ENCODE measurements at places on chromosomes 1 and 21.

DNA sequence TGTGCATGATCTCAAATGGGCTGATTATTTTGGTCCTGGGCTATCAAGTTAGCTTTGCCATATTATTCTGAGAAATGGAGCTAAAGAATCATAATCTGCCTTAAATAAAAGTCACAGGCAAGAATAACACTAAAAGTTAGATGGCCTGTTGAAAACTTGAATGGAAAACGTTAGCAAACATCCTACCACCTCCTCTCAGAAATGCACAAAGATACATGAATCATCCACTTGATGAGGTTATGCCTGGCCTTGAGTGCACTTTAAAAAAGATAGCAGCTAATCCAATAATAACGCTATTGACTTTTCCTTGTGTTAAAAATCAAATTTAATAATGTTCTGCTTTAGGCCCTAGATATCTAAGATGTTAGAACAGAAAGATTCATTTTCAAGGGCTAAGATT, 108.0 kb downstream of the KCNJ6 start:
- no peak for DNase-seq

DNA sequence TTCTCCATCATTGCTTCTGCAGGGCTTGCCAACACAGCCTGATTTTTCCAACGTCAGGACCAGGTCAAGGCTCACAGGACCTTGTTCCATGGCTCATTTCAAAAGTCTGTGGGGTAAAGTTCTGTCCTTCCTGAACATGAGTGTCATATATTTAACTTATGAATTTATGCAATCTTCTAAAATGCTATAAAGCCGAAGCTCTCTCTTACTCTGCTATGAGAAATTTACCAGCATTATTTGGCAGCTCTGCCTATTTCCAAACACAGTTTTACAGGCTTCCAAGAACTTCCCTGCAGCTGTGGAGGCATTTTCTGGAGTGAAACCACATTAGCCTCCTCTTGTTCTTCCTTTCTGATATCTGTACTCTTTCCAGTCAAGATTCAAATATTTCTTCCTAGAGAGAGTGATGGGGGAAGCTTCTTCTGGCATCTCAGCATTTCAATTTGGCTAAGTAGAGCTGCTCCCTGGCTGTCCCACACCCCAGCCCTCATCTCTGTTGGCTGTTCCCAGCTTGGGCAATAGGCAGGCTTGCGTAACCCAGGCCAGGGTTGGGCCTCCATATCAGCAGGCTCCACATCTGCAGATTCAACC, 15.6 kb upstream of the HMGCS2 start:
- DNase-seq, result no peak

GRCh38 chr1:209672705-209673630, 2.2 kb upstream of the G0S2 start:
- DNase-seq, result no peak

DNA sequence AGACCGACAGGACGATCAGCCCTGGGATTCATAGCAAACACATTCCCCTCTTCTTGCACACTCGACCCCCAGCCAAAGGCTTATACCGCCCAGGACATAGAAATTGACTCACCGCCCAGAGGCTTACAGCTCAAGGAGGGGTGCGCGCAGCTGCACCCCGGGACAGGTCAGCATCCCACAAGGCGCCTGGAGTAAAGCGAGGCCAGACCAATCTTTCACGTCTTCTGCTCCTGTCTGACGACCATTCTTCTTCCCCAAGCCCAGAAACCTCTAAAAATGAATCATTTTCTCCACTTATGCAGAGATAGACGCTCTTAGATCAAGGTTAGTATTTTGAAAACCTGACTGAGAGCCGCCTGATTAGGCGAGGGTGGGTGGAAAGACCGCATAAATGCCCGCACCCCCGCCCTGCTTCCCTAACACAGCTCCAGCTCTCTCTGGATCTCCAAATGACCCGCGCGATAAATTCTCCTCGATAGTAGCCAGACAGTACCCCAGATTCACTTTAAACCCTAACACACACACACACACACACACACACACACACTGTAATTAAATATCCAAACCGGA, 1.9 kb upstream of the LHX8 start:
- DNase-seq, result no peak

DNA sequence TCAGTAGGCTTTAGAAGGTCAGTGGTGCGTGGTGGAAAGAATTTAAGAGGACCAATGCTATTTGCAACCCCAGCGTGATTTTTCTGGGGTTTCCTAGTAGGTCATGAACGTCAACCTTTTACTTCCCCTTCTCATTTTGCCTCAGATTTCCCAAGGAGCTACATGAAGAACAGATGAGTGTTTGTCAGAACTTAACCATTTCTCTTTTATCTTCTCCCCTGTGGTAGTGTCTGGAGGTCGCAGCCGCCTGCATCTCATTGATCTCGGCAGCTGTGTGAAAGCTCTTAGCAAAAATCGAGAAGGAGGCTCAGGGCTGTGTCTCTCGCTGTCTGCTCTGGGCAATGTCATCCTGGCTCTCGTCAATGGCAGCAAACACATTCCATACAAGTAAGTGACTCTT, 491.1 kb downstream of the KIF26B start:
- DNase-seq, result no peak

Data from stimulated activated CD4-positive, alpha-beta T cell treated with anti-CD3 and anti-CD28 coated beads, Interleukin-1b, Interleukin-23, amount 100 ng/mL, for 24 hours (primary cell).